Urinary bladder (tissue), 4 donors: ENCODE measurements at places on chromosomes 6 and 20. TPM values are rescaled to one million over a fixed set of nuclear protein-coding genes. Genes with fewer than 3 reads are reported as not detected.

DNA sequence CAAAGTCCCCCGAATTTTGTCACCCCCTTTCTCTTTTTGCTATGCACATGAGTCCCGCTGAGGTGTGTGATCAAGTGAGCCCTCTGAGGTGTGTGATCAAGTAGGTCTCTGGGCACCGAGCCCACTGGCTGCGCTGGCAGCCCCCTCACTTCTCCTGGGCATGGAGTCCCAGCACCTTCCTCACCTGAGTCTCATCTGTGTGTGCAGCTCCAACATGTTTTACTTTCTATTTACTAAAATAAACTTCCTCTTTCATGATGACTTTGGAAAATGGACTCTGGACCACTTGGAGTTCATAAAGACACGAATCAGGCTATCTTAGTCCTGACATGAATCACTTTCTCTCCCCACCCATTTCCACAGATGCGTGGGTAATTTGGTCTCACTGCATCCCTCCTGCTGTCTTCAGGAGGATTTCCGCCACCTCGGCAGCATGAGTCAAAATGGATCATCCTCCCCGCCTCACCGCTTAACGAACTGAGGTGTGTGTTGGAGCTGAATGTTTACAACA lies 39.8 kb downstream of the PRDM1 start:
- no peak for DNase-seq

DNA sequence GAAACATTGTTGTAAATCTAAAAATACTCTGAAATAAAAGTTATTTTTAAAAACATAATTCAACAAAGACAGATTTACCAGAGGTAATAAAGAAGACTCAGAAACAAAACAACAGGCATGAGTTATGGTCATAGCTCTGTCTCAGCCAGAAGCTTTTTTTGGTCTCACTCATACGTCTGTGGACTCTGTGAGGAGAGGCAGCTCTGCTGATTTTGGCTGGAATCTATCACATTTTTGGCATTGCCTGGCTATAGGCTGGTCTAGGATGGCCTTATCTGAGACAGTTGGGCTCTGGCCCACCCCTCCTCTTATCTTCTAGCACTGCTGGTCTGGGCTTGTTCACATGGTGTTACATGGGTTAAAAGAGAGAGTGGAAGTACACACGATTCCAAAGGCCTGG lies 514.0 kb upstream of the BTBD3 start:
- DNase-seq: no peak

The POU5F1 gene
- total RNA-seq: 3.0 TPM

- no peak for DNase-seq
Observed at GRCh38 chr6:129662406-129662766, 47.6 kb downstream of the ARHGAP18 start.

GRCh38 chr20:14741616-14742015 lies 404.2 kb upstream of the FLRT3 start:
- DNase-seq: no peak

GRCh38 chr6:132053511-132053910 lies 102.3 kb upstream of the CCN2 start:
- no peak for DNase-seq

DNA sequence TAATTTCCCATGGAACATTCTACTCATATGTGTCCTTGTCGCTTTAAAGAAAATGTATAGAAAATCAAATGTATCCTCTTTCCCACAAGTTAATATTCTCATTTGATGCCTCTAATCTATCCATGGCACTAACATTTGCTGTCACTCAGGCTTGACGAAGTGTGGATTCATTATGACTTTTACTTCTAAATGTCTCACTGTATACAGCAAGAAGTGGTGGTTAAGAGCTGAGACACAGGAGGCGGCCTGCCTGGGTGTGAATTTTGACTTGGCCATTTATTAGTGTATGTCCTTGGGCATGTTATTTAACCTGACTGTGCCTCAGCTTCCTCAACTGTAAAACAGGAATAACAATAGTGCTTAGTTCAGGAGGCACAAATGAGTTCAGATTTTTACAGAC lies 70.0 kb downstream of the TRMT6 start:
- DNase-seq: no peak

The MYBL2 gene
- 2.3 TPM for total RNA-seq
